Suppressor macrophage (primary cell): ENCODE measurements at places on chromosomes 7 and 10.

GRCh38 chr10:97481071-97481470 lies 17.2 kb downstream of the MMS19 start:
- no peak for DNase-seq

DNA sequence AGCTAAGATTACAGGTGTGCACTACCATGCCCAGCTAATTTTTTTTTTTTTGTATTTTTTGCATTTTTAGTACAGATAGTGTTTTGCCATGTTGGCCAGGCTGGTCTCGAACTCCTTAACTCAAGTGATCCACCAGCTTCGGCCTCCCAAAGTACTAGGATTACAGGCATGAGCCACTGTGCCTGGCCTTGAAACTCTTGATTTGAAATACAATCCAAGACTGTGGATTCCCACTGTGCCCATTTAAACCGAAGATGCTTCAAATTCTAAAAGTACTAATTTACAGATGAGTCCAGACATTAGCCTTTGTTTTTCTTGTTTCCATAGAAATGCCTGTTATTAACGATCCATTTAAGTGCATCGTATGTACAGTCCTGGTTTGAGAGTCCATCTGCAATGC lies 130.9 kb downstream of the CACNA2D1 start:
- DNase-seq = no peak

GRCh38 chr7:111561904-111562732 lies at the start of gene IMMP2L:
Gene IMMP2L (minus strand): TSS chr7:111562492.
- DNase-seq = peak; percentile 90

DNA sequence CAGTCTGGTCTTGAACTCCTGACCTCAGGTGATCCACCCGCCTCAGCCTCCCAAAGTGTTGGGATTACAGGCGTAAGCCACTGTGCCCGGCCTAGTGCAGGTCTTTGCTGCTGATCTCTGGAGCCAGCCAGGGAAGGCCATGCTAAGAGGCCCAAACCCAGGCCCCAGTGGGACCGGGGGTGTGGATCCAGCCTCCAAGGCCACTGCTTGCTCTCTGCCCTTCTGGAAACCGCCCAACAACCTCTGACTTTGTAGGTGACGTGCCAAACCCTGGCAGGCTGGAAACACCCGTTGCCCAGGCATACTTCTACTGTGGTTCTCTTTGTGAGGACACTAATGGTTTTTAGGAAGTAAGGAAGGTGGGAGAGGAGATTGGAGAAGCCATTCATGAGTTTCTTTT lies 83.5 kb upstream of the GNA12 start:
- no peak for DNase-seq
